ENCODE measurements at places on chromosomes 2 and 18.

DNA sequence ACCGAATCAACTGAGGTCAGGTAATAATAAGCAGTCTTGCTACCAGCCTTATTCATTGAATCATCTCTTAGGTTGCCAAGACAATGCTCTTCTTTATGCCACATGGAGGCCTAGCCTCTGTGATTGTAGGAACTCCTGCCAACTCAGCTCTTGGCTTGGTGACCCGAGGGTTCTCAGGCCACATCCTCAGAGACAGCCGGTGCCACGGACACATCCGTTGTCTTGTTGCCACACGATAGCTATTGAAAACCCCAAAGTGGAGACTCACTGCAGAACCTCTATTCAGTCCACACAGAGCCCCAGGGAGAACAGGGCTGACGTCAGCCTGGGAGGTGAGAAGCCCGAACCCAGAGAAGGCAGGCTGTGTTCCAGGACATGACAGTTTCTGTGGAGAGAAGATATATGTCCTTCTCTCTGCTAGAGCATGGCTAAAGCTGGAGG is 53.5 kb upstream of the TGFA start:
- no peak for DNase-seq

- DNase-seq, result no peak
These were observed 230.4 kb downstream of the IKZF2 start for GRCh38 chr2:212921061-212921460.

- no peak for DNase-seq
These were observed 374.8 kb downstream of the SLC4A3 start for GRCh38 chr2:220002251-220002650.

DNA sequence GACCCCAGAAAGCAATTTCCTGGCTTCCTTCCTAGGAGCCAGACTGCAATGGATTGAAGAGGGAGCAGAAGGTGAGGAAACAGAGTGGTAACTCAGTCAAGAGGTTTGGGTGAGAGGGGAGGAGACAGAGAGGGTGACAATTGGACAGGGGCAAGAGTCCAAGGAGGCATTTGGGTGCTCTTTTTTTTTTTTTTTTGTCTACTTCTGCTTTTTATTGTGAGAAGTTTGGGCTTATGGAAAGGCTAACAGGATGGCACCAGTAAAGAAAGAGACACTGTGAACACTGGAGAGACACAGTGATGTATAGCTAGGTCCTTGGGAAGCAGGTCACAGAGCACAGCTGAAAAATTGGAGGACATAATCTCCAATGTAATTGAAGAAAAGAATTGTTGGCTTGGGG is 25.0 kb downstream of the CYBRD1 start:
- no peak for DNase-seq

DNA sequence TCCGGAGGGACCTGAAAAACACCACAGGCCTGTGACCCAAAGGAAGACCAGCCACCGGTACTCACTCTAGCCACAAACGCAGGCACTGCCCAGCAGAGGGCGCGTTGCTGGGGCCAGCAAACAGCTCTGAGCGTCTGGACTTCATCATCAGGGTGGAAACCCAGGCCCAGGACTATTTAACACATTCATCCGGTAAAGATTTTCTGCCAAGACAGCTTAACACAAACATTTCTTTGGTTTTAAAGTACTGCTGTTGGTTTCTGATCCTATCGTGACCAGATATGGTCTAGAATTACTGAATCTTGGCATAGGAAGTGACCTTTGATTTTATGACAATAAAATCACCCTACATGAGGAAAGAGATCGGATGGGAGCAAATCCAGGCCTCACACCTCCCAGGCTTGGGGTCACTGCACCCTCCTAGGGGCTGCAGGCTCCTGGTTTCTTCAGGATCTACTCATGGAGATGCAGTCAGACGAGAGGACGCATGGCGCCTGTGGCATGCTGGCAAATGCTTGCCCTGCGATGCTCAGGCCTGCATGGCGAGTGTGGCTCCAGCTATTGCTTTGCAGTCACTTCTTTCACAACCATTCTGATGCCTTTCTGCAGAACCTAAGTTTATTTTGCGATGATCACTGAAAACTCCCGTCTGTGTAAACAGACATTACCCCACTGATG is 130.4 kb downstream of the COL4A4 start:
- no peak for DNase-seq

DNA sequence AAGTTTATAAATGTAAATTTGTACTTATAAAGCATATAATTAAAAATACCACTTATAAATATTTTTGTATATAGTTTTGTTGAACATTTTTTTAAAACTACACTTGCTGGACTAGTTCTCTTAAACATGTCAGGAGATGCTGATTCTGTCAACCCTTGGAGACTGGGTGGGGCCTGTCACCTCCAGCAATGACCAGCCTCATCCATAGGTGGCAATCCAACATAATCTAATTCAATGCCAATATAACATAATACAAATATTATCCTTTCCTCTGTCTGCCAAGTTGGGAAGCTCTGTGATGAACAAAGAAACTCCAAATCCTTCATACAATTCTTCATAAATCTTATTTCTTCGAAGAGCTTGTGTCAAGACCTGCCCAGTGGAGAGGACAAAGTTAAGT is 140.4 kb downstream of the RBMS1 start:
- DNase-seq, result peak; percentile 15

DNA sequence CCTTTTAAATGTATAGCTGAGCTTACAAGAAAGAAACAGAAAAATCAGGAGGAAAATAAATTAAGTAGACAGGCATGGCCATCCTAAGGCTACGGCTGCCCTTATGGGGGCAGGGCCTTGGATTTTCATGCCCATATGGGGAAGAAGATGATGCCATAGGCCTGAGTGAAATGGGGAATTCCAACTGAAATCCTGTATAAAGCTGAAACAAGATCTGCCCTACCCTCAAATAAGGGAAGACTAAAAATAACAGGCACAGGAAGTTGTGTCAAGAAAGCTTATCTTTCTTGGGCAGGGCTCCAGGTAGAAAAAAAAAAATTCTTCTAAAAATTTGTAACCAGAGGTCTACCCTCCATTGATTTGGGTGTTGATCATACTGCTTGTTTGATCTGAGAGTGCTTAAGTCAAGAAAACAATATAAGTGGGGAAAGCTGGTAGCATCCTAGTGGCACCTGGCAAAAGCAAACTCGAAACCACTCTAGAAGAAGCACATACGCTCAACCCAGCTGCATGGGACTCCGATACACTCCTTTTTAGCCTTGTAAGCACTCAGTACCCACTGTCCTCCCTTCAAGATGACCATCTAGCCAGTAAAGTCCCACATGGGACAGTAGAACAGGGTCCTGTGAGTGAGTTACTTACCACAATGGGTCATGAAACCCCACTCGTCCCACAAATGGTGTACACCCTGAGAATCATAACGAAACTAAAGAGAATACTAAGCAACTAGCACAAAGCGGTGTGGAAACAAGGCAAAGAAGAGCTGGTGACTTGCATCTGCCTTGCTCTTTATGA is 22.3 kb downstream of the DNAH7 start:
- no peak for DNase-seq

DNA sequence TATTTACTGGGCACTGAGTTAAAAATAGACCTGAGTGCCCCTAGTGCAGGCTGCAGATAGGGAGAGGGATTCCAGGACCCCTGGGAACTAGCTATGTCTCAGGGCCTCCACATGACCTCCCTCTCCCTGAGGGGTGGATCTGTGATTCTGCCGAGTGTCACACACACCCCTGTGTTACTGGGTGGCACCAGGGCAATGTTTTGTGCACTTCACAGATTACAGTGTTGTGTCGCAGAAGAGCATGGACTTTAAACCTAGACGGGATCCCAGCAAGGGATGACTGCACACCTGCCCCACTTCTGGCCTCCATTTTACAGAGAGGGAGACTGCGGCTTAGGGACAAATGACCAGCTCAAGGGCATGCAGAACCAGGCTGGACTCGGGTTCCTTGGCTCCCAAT is 65.6 kb downstream of the ZFP36L2 start:
- DNase-seq, result no peak

- no peak for DNase-seq
These were observed 90.4 kb upstream of the UNC80 start for GRCh38 chr2:209681201-209681735.

DNA sequence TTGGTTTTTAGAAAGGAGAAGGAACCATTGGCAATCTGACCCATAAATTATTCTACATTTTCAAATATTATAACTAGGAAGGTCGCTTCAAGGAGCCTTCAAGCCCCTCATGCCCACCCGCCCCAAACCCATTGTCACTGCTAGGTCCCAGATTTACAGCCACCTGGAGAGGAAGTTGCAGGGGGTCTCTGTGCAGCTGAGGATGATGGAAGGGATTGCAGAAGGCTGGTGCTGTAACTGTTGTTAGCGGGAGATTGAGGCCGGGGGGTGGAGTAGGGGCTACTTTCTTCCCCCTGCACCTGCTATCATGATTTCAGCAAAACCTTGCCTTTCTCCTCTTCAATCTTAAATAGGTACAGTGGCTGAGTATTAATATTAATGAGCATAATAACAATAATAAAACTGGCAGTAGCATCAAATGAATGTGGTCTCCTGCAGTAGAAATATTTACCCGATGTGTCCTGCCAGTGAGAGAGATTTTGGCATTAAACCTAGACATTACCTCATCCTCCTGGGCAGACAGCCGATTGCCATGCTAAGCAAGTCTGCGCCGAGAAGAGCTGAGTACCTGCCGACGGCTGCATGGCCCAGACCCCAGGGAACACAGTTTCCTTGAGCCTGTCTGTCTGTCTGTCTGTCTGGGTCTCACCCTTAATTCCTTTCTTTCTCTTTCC is 225.4 kb downstream of the FAM210A start:
- no peak for DNase-seq

DNA sequence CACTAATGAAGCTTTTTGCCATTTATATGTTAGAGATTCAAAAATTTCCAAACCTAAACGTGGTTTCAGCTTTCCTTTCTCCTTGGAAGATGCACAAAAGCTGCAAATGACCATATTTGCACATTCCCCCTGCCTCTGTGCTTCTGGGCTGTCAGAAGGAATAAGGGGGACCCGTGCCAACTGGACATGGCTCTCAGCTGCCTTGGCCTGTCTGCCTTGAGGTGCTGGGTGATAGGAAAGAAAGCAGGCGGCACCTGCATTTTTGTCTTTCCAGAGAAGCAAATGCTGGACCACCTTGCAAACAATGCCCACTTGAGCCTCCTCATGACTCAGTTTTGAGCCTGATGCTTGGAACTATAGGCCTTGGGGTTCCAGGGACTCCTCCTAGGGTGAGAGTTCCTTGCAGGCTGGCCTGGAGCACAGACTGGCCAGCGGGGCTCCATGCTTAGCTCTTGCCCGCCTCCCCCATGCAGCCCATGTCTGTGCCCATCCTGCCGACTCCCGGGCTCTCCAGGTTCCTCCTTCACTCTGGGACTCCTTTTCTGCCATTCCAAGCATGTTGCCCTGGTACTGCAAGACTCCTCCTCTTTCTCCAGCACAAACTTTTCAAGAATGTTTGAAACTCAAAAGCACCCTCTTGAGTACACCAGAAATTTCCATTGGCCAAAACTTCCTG is 109.0 kb upstream of the EPAS1 start:
- no peak for DNase-seq

DNA sequence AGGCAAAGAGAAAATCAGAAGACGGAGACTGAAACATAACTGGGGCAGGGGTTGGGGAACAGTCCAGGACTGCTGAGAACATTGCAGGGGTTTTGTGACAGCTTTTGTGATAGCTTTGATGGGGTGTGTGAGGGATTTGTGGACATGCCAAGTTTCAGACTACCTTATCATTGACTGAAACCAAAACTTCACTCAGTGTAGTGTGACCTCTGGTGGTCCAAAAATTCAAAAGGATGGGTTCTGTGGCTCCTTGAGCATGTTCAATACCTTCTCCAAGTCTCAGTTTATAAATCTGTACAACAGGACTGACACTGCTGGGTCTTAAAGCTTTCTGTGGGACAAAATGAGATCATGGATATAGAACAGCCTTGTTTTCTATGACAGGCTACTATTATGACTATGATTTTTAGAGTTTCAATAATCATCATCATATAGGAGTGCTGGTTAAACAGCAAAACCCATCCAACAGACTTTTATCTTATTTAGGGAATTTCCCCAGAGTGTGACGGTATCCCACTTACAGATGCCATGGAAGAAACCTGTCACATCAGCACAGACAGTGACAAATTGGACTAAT is 259.2 kb upstream of the SLC14A2 start:
- no peak for DNase-seq

GRCh38 chr2:120993661-120994060 is 258.0 kb downstream of the GLI2 start:
- no peak for DNase-seq

- no peak for DNase-seq
These were observed 897.6 kb downstream of the BCL11A start for GRCh38 chr2:59655809-59656208.

DNA sequence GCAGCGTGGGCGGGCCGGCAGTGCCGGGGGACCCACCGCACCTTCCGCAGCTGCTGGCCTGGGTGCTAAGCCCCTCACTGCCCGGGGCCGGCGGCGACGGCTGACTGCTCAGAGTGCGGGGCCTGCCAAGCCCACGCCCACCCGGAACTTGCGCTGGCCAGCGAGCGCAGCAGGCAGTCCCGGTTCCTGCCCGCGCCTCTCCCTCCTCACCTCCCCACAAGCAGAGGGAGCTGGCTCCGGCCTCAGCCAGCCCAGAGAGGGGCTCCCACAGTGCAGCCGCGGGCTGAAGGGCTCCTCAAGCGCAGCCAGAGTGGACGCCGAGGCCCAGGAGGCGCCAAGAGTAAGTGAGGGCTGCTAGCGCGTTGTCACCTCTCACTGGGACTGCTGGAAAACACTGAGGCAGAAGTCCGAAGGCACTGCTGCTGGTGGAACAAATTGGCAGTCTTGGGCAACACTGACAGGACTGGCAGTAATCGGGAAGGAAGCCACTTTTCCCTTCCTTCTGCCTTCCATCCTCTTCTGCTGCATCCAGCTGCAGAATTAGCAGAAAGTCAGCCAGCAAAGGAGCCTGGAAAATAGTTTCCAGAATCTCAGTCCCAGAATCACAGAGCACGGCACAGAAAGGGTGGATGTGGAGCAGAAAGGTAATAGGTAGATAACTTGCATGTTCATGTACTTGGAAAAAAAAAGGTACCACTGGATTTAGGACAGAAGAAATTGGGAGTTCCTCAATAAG is 179.4 kb upstream of the FN1 start:
- DNase-seq, result no peak

DNA sequence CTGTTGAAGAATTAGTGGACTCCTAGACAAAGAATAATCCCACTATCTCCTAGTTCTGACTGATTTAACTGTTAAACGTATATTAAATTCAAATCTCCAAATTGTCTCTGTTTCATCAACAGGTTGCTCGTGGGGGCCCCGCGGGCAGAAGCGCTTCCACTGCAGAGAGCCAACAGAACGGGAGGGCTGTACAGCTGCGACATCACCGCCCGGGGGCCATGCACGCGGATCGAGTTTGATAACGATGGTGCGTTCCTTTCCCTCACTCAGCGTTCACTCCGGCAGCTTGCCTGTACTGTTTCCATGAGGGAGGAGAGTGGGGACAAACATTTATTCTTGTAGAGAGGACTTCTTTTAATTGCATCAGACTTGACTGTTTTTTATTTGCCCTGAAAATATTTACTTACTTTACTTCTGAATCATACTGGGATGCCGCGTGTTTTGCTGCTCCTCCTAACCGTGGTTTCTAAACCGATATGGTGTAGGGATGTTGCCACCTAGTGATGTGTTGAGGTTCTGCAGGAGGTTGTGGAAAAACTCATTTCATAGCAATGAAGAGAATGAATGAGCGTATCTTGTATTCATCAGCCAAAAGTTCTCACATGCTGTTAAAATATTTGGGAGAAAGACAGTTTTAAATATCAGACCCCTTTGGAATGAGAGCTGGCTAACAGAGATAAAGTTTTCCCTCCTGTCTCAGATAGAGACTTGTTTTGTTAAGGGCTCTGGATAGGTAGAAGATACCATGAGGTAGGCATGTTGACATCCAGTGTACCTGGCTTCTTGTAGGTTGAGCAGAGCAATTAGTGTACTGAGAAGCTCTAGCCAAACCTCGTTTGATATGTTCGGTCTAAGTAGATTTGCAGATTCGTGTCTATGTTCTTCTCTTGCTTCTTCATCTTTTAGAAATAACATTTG is 38.3 kb downstream of the ITGA6 start:
- peak; percentile 51 for DNase-seq
